ENCODE measurements at places on chromosomes 13 and 19. TPM values are rescaled to one million over a fixed set of nuclear protein-coding genes. Genes with fewer than 3 reads are reported as not detected.

The ZNF585A gene
- total RNA-seq: 17.5 TPM

The VSTM1 gene
- total RNA-seq: not detected

The FLT3LG gene
- total RNA-seq: 6.4 TPM

The CLEC17A gene
- not detected for total RNA-seq

The EVI5L gene
- total RNA-seq: 9.8 TPM

The CYP2A6 gene
- not detected for total RNA-seq

The HIPK4 gene
- total RNA-seq: 0.27 TPM

The MCEMP1 gene
- 1.7 TPM for total RNA-seq

The FUT6 gene
- not detected for total RNA-seq

The LILRB2 gene
- 2.0 TPM for total RNA-seq

The ZNF471 gene
- total RNA-seq: 9.4 TPM

The ELL gene
- 31.0 TPM for total RNA-seq

The FBXO17 gene
- 9.1 TPM for total RNA-seq

The TRAPPC5 gene
- 106 TPM for total RNA-seq

The REEP6 gene
- total RNA-seq: 7.1 TPM

The VMAC gene
- total RNA-seq: 14.3 TPM

The ATP4B gene
- total RNA-seq: not detected

The IGSF23 gene
- total RNA-seq: not detected
